ENCODE measurements at places on chromosomes 11 and 22.
A peak's percentile ranks its signal among the peaks of the same experiment; 100 is the strongest.

GRCh38 chr11:93389737-93390136 is 59.2 kb downstream of the DEUP1 start:
- DNase-seq: no peak

GRCh38 chr22:39224550-39224949 is 20.2 kb downstream of the PDGFB start:
- DNase-seq: no peak

DNA sequence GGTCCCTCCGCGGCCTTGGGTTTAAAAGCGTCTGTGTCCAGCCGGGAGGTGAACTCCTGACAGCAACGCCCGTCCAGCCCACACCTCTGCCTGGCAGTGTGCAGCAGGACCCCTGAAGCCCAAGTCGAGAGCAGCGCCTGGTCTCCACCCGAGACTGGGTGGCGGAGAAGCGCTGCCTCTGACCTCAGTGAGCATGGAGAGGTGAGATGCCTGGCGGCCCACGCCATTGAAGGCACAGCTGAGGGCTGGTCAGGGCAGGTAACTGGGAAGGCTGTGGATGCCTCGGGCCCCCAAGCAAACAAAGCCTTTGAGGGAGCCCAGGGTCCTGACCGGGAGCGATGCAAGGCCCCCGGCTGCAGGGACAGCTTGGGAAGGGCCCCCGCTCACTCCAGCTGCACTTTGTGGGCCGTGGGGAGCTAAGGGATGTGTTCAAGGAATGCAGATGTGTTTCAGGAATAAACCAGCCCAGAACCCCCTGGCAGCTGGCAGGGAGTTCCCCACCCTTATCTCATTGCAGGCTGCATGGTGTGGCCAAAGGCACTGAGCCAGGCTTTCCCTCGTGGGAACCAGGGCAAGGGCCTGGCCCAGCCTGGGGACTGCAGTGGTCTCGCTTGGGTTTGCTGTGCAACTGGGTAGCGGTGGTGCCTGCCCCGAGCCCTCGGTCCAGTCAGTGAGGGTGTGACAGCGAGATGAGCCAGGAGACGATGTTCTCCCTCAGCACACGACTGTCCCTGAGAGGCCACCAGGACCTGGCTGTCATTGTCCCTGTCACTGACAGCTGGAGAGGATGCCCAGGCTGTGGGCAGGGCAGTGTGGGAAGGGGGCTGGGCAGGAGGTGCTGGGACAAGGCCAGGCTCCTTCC is 92.5 kb downstream of the WNT7B start:
- no peak for DNase-seq

- DNase-seq: no peak
Observed at GRCh38 chr11:74004759-74005615, 3.9 kb downstream of the UCP3 start.

DNA sequence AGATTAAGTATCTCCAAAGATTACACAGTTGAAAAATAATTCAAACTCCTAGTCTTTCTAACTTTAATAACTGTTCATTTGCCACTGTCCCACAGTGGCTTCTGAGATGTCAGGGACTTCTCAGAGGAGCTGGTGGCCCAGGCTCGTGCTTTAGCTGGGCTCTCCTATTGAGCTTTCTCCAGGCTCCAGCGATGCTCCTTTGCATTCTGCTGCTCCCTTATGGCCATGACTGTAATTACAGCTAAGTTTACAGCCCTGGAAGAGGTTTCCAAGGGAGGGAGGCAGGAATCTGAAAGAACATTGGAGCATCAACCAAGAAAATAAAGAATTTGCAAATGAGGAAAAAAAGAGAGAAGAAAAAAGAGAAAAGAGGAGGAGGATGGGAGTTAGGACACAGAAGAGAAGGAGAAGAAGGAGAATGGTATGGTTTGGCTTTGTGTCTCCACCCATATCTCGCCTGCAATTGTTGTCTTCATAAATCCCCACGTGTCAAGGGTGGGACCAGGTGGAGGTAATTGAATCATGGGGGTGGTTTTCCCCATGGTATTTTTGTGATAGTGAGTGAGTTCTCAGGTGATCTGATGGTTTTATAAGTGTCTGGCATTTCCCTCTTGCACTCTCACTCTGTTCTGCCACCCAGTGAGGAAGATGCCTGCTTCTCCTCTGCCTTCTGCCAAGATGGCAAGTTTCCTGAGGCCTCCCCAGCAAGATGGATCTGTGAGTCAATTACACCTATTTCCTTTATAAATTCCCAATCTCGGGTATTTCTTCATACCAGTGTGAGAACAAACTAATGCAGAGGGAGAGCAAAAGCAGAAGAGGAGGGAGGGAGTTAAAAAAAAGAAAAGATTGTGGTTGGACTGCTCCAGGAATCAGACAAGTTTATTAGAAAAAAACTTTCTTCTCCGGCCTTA is 857.0 kb downstream of the KCNA4 start:
- no peak for DNase-seq

GRCh38 chr11:44960200-44960845 is 9.6 kb upstream of the TP53I11 start:
- DNase-seq: peak; percentile 65

DNA sequence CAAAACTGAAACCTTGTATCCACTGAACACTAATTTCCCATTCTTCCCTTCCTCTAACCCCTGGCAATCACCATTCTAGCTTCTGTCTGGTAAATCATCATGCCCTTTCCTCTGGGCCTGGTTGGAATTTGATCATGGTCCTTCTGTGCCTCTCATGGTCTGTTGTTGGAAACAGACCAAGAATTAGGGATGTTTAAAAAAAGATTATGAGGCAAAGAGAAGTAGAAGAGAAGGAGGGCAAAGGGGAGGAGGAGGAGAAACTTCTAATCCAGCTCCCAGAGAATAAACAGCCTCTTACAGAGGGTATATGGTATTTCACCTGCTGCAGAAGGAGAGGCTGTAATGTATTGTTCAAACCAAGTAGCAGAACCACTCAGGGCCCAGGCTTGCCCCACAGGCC is 10.6 kb downstream of the BCO2 start:
- DNase-seq: no peak

DNA sequence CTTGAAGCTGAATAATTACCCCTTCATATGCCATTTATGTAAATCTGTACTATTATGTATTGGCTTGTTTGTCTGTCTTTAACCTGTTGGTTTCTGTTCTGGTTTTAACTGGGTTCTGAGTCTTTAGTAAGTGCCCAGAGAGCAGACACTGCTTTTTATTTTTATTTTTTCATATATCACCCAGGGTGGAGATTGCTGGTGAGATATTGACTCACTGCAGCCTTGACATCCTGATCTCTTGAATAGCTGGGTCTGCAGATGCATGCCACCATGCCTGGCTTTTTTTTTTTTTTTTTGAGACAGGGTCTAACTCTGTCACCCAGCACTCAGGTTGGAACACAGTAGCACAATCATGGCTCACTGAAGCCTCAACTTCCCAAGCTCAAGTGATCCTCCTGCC is 19.4 kb downstream of the GRAMD1B start:
- no peak for DNase-seq

- peak; percentile 10 for DNase-seq
Observed at GRCh38 chr22:23529166-23530103, 50.7 kb downstream of the IGLL1 start.

GRCh38 chr11:19905280-19905853 is 192.7 kb downstream of the NAV2 start:
- DNase-seq: no peak

- no peak for DNase-seq
Observed at GRCh38 chr22:39814899-39815298, 78.7 kb downstream of the ENTHD1 start.

DNA sequence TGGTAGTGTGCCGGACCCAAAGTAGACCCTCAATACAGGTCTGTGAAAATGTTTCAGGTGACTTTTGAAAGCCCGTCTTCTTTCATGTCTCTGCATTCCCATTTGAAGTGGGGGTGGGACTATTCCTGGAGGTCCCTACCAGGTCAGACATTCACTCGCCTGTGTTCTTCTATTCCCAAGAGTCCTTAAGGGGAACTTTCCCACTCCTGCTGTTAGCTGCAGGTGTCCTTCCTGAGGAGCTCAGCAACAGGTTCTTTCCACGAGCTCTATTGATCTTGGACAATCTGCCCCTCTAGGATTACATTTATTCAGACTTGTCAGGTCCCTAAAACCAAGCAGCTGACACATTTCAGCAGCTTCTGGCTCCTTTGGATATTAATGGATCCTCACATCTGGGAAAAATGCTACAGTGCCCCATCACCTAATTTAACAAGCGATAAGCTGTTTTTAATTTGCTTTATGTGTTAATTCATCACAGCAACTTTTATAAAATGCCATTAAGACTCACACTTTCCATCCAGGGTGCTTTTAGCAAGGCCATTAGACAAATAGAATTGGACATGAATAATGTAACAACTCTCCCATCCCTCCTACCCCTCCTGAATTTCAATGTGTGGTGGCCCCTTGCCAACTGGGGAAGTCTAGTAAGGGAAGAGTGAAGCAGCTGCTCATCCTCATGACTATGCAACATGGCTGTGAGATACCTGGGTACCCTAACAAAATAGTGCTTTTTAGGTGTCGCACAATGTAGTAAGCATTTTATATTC is 259.5 kb upstream of the CCDC90B start:
- no peak for DNase-seq

- no peak for DNase-seq
Observed at GRCh38 chr11:63814383-63814736, 1.1 kb downstream of the SPINDOC start.

GRCh38 chr11:114472661-114473060 is 33.4 kb downstream of the REXO2 start:
- no peak for DNase-seq

- no peak for DNase-seq
Observed at GRCh38 chr11:820655-821511, 2.2 kb downstream of the PNPLA2 start.

DNA sequence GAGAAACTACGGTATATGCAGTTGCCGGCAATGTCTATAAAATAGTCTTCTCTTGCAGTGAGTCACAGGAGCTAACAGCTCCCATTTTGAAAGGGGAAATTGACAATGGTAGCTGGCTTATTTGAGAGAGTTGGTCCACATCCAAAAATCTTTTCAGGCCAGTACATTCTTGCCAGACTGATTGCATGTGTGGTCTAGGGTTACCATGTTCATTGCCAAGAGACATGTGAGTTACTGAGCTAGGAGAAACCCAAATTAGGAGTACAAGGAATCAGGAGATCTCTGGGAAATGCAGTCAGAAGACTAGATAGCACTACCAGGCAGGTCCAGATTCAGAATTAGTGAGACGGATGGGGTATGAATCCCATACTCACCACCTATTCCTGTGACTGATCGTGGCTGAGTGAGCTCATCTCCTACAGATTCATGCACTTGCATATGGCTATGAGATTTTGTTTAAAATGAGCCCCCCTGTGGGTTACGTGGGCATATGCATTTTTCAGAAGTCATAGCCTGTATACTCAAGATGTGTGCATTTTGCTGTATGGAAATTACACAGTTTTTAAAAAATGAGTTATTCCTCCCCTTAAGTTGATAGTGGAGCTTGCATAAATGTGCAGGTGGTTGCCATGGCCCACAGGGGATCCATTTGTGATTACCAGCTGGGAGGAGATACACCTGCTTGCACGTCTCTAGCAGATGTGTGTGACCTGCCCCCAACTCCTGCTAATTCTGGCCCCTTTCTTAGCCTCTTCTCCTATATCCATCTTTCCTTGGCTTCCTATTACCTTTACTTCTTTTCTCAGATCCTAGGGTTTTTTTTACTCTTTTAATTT is 102.7 kb downstream of the COMMD9 start:
- no peak for DNase-seq

- peak; percentile 81 for DNase-seq
Observed at GRCh38 chr22:24156913-24157821, 24.1 kb upstream of the SUSD2 start.

DNA sequence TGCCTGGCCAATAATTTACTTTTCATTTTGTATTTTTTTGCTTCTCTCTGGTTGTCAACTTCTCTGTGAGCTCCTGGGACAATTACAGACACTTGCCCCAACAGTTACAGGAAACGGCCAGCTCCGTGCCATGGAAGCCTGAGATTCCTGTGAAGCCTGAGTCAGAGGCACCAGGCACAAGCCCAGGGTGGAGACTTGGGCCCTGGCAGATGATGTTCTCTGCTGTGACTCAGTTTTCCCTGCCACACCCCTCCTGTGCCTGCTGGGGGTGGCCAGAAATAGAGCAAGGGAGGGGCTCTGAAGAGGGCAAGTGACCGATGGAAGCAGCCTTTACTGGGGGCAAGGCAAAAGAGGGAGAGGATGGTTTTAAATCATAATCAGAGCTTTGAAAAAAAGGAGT is 4.9 kb downstream of the ATP5MGL start:
- no peak for DNase-seq

- DNase-seq: no peak
Observed at GRCh38 chr11:1041149-1041467, 4.6 kb upstream of the MUC6 start.

DNA sequence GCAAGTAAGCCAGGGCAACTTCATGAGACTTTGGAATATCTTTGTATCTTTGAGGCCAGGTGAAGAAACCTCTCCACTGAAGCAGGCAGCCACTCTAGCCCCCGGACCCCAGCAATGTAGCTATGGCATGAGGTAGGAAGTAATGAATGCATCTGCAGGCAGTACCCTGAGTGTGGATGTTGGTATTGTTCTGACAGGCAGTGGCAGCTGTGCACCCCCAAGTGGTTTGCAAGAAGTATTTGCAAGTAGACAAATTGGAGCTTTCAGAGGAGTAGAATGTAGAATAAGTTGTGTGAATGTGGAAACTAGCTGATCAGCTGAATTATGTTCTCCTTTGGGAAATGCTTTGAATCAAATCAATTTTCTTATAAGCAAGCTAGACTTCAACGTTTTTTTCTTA is 194.4 kb upstream of the PGR start:
- DNase-seq: no peak

DNA sequence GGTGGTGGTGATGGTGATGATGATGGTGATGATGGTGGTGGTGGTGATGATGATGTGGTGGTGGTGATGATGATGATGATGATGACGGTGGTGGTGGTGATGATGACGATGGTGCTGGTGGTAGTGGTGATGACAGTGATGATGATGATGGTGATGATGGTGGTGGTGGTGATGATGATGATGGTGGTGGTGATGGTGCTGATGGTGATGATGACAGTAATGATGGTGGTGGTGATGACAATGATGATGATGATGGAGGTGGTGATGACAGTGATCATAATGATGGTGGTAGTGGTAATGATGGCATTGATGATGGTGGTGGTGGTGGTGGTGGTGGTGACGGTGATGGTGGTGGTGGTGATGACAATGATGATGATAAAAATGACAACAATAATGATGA is 52.1 kb upstream of the ANO1 start:
- DNase-seq: no peak

GRCh38 chr11:75597636-75598035 is 35.6 kb downstream of the SERPINH1 start:
- DNase-seq: peak; percentile 58

GRCh38 chr22:30866811-30867271 is 101.7 kb downstream of the MORC2 start:
- DNase-seq: no peak

Data from D721Med (cell line).